H1 (cell line): ENCODE measurements at places on chromosomes 1 and 21. TPM values are rescaled to one million over a fixed set of nuclear protein-coding genes. Genes with fewer than 3 reads are reported as not detected.

LCE1C gene
- not detected in 2 replicates for total RNA-seq

OR2T33 gene
- not detected in 2 replicates for total RNA-seq

CLIC6 gene
- total RNA-seq, result 1.3 and 1.6 TPM in 2 replicates

ICOSLG gene
- 5.5 and 6.7 TPM in 2 replicates for total RNA-seq

PODN gene
- 0.11 and 0.17 TPM in 2 replicates for total RNA-seq

TEX38 gene
- not detected in 2 replicates for total RNA-seq

BLACAT1 gene
- 3.5 and 3.8 TPM in 2 replicates for total RNA-seq

A3GALT2 gene
- not detected in 2 replicates for total RNA-seq

COL24A1 gene
- 0.77 and 1.1 TPM in 2 replicates for total RNA-seq

LMX1A gene
- not detected in 2 replicates for total RNA-seq

NPHS2 gene
- total RNA-seq, result not detected in 2 replicates

DHRS3 gene
- 32.5 and 37.8 TPM in 2 replicates for total RNA-seq

MFSD2A gene
- total RNA-seq, result 25.9 and 26.6 TPM in 2 replicates

CRYAA gene
- total RNA-seq, result not detected in 2 replicates

CLIC4 gene
- total RNA-seq, result 281 and 293 TPM in 2 replicates

FMO2 gene
- not detected in 2 replicates for total RNA-seq

IL20 gene
- not detected in 2 replicates for total RNA-seq

NIBAN1 gene
- total RNA-seq, result 13.7 and 15.2 TPM in 2 replicates

NID1 gene
- 24.9 and 25.4 TPM in 2 replicates for total RNA-seq

CZIB gene
- 46.5 and 46.8 TPM in 2 replicates for total RNA-seq

DIRAS3 gene
- not detected in 2 replicates for total RNA-seq

SMCP gene
- total RNA-seq, result not detected in 2 replicates

HRNR gene
- not detected in 2 replicates for total RNA-seq

ZBED6 gene
- total RNA-seq, result 24.1 and 25.9 TPM in 2 replicates

AMPD1 gene
- total RNA-seq, result not detected in 2 replicates
